ENCODE measurements at places on chromosomes 5 and 9. TPM values are rescaled to one million over a fixed set of nuclear protein-coding genes. Genes with fewer than 3 reads are reported as not detected.

Gene HACD4
- 3.0 TPM for polyA plus RNA-seq

Gene HK3
- 0.30 TPM for polyA plus RNA-seq

DNA sequence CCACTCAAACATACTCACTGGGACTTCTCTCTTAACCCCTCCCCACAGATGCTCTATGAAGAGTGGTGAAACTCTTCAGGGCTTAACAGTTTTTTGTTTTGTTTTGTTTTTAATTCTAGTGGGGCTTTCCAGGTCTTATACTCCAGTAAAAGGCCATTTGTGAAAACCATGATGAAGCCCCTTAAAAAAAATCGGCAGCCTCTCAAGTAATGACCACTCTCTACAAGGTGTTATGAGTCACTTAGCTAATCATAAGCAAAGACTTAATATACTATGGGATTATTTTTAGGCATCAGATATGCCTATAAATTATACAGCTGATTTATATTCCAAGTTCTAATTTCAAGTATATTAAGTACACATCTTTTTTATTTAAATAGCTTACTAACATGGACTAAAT is 607.9 kb downstream of the RAB3C start:
- DNase-seq = no peak

DNA sequence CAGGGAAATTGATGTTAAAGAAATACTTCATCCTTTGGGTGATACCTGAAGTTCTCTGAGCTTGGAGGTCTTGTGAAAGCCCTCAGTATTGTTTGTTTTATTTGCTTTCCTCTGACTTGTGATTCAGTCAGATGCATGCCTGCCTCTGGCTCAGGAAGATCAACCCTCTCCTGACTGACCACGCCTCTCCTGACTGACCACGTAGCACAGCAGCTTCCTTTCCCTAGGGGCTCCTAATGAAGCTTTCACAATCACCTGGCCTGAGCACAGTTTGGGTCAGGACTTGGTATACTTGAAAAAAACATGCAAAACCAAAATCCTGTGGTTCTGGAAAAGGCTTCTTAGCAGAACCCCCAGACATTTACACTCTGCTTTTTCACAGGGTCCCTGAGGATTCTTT is 3.8 kb downstream of the TGFBI start:
- no peak for DNase-seq

- no peak for DNase-seq
Measured at GRCh38 chr5:28685794-28686193, 1647.4 kb upstream of the CDH9 start.

DNA sequence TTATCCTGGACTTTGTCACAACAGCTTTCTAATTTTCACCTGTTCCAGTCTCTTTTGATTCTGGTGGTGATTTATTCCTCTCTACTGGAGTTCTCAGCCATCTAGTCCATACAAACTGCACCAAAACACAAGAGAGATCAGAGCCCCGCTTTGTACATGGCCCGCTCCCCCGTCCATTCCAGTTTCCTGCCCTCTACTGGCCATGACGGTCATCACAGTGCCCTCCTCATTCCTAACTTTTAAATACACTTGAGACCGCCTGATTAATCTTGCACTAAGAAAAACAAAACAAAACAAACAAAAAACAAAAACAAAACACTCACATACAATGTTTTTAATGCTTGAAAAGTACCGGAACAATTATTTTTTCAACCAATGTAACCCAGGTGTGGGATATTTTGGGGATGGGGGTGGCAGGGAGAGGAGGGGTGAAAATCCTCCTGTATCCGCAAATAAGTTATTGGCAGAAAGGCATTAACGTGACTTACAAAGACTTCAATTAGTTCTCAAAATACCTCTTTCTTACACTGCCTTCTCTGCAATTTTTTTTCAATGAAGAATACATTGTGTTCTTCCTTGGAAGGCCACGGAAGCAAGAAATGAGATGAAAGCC is 84.8 kb upstream of the PAM start:
- no peak for DNase-seq

- DNase-seq = no peak
Measured at GRCh38 chr9:127196826-127197145, 67.8 kb upstream of the GARNL3 start.

DNA sequence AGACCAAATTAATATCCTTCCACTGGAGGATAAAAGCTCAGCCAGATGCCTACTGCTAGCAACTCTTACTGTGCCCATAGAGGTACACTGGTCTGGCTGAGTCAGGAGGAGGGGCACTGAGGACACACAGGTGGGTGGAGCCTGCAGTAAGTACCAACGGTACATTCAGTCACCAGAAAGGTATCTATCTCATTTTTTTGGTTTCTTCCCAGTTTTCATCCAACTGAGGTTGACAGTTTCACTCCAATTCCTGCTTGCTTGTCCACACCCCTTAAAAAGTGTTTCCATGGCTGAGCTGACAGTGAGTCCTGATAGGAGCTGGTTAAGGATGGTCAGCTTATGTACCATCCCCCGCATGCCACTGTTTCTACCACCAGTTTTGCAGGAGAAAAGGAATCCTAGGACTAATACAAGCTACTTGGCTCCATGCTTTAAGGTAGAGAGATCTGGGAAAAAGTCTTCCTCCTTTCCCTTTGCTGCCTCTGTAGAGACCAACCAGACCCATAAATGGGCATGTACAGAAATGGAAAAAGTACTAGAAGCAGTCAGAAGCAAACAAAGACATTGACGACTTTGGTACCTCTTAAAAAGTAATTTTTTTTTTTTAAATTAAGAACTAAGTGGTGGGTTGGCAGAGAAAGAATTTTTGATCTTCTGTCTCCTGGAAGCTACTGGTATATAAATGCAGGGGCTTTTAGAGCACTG is 3.2 kb downstream of the ELL2 start:
- no peak for DNase-seq

DNA sequence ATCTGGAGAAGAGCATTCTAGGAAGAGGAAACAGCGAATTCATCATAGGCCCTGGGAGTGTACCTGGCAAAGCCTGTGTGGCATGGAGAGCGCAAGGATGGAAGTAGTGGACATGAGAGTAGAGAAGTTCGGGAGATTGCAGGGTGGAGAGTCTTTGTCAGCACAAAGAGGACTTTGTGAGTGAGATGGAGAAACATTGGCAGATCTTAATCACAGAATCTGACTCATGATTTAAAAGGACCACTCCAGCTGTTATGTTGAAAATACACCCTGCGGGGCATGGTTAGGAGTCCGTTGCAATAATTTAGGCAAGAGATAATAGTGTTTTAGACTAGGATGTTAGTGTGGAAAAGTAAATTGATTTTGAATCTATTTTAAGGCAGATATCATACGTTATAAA is 116.9 kb downstream of the HACD4 start:
- no peak for DNase-seq

Data from left renal cortex interstitium (tissue), 4 donors.